NCI-H2171 treated with DMSO at 0.1 percent for 48 hours (cell line): ENCODE measurements at places on chromosomes 16 and 17.
A peak's percentile ranks its signal among the peaks of the same experiment; 100 is the strongest.

- DNase-seq, result no peak
Observed at GRCh38 chr17:57485916-57486881, 229.9 kb downstream of the MSI2 start.

DNA sequence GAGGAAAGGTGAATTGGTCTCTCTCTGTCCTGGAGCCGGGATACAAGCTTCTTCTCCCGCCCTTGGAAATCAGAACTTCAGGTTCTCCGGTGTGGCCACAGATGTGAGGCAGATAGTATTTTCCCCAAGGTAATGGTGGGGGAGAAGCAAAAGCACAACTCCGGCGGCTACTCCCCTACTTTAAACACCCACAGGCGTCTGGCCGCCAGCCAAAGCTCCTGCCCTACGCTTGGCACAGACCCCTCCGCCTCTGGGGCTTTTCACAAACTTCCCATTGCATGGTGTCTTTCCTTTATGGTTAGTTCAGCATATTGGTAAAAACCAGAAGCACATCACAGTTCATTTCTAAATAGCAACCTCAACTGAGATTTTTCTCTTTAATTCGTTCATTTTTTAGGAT is 39.4 kb upstream of the B4GALNT2 start:
- no peak for DNase-seq

GRCh38 chr16:80875616-80876015 is 71.2 kb upstream of the CDYL2 start:
- DNase-seq, result no peak

DNA sequence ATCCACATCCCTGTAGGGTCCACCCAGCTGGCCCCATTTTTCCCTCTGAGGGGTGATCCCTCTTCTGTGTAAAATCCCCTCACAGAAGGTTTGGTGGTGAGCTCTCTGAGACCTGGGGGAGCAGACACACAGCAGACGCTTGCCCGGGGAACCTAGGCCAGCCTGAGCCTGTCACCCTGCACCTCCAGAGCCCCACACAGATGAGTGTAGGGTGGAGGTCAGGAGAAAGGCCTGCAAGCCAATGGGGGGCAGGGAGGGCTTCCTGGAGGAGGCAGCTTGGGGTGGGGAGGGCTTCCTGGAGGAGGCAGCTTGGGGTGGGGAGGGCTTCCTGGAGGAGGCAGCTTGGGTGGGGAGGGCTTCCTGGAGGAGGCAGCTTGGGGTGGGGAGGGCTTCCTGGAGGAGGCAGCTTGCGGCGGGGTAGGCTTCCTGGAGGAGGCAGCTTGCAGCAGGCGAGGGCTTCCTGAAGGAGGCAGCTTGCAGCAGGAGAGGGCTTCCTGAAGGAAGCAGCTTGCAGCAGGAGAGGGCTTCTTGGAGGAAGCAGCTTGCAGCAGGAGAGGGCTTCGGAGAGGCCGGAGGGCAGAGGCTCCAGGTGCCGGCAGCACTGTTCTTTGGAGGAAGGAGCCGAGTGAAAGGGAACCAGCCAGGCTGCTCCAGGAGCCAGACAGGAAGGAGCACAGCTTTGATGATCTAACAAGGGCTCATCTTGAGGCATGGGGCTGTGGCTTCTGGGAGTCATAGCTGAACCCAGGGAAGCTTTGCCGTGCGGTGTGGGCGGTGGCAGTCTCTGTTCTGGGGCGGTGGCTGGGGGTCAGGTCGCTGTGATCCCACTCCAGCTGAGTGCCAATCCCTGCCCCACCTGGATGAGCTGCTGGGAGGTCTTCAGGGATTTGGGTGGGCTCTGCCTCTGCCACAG is 83.7 kb upstream of the ZNF469 start:
- DNase-seq, result no peak

DNA sequence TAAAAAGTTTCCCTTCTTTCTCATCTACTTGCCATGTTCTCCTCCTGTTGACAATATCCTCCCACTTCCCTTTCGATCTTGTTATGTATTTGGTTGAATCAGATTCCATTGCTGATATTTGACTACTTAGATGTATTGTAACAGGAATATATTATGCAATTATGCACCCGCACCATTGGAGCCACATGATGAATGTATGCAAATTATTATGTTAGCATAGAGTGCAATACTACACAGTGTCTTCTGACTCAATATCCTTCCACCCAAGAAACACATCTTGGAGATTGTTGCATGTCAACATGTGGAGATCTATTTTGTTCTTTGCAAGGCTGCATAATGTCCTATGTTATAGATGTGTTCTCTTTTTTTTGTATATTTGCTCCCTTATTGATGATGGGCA is 219.2 kb upstream of the RBFOX1 start:
- DNase-seq, result no peak

DNA sequence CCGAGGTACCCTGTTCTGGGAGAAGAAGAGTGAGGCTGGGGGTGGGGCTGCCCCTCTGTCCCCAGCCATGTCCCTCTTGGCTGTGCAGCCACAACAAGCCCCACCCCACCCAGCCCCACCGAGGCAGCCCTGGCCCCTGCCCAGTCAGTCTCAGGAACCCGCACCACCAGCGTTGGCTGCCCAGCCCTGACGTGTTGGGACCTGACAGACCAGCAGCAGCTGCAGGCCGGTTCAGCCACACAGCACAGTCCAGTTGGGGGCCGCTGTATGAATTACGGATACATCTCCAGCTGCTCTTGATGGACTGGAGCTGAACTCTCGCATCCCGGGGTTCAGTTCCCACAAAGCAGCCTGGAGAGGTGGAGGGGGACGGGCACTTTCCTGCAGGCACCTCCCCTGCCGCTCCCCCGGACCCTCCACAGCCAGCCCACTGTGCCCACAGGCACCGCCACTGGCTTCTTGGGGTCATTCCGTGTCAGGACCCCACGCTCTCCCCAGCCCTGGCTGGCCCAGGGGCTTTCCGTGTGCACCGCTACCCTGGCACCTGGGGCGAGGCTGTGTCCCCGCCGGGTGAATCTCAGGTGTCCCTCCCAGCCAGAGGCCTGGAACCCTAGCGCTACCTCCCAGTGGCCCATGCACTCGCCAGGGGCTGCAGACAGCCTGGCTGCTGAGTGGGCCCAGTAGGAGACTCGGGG is 7.1 kb downstream of the CDH15 start:
- DNase-seq, result no peak

DNA sequence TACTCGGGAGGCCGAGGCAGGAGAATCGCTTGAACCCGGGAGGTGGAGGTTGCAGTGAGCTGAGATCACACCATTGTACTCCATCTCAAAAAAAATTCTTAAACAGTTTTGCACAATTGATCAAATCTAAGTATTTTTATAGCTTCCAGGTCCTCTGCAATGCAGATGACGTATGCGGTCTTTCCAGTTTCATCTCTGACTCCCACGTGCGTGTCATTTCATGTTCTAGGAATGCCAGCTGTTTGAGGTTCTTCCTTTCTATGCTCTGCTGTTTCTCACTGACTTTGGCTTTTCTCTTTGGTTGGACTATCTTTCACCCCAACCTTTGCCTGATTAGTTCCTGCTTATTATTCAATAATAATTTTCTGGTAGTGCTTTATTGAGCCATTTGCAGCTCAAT is 16.2 kb downstream of the CHP2 start:
- DNase-seq, result no peak

DNA sequence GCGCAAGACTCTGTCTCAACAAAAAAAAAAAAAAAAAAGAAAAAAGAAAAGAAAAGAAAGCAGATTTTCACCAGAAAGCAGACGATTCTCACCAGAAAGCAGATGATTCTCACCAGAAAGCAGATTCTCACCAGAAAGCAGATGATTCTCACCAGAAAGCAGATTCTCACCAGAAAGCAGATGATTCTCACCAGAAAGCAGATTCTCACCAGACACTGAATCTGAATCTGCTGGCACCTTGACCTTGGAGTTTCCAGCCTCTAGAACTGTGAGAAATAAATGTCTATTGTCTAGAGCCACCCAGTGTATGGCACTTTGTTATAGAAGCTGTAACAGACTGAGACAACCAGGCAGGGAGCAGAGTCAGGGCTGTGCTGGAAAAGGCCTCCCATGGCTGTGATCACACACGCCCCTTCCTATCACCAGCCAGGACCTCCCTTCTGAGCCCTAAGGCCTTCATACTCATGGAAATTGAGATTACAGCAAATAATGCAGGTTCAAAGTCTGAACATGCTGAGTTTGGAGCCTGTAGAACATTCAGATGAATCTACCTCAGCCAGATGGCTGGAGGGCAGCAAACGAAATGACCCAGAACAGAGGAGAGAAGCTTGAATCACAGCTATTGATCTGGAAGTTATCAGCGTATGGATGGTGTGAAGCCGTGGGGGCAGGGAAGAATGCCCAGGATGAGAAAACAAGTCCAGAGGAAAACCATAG is 309.3 kb downstream of the SLC39A11 start:
- DNase-seq, result no peak

- no peak for DNase-seq
Observed at GRCh38 chr16:6484081-6484480, 848.6 kb upstream of the RBFOX1 start.

GRCh38 chr16:29813644-29814562 is 1.9 kb downstream of the PRRT2 start:
- no peak for DNase-seq

GRCh38 chr16:87636050-87636684 is 33.9 kb downstream of the JPH3 start:
- DNase-seq, result peak; percentile 81

DNA sequence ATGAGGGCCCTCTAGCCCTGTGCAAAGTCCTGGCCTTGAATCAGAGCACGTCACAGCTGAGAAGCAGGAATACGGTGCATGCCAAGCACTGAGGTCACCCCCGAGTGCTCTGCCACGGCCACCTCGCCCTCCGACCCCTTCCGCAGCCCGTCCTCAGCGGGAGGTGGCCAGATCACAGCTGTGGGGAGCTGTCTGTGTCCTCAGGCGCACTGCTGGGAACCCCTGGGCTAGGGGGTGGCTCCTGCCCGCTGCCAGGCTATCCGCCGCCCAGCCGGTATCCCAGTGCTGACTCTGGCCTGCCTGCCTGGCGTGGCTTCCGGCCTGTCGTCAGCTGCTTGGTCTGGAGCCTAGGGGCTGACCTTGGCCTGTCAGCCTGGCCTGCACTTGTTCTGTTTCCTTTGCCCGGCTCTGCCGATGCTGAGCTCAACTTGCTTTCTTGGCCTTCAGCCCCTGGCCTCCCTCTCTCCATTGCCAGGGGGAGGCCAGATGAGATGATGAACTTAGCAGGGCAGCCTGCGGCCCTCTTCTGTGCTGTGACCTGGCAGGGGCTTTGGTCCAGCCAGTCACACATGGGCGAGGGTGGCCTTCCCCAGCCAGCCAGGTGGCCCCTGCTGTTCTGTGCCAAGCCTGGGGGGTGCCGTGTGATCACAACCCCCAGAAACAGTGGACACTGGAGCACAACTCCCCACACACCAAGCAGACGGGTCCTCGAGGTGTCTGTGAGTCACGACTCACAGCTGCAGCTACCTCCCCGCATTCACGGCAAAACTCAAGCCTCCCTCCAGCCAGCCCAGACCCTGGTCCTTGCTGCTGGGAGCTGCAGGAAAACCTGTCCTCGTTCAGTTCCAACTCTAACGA is 77.3 kb downstream of the ZDHHC7 start:
- no peak for DNase-seq

DNA sequence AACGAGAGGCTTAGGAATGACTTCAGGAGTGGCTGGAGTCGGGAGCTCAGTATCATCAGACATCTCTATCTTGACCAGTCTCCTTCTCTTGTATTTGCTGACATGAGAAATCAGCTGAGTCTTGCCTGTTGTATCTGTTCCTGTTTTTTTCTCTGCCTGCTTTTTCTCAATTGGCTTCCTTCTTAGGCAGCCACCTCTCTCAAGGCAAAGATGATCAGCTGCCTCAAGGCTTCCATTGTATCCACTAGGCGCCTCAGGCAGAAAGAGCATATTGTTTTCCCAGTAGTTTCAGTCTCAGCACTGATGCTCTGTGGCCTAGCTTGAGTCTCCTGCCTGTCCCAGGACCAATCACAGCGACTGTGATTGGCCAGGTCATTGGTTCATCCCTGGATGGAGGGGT is 306.2 kb downstream of the CPPED1 start:
- DNase-seq, result no peak

GRCh38 chr17:22138861-22139469 is 446.6 kb downstream of the KCNJ18 start:
- no peak for DNase-seq

- DNase-seq, result peak; percentile 51
Observed at GRCh38 chr17:78237401-78238012, 6.1 kb downstream of the TMEM235 start.

DNA sequence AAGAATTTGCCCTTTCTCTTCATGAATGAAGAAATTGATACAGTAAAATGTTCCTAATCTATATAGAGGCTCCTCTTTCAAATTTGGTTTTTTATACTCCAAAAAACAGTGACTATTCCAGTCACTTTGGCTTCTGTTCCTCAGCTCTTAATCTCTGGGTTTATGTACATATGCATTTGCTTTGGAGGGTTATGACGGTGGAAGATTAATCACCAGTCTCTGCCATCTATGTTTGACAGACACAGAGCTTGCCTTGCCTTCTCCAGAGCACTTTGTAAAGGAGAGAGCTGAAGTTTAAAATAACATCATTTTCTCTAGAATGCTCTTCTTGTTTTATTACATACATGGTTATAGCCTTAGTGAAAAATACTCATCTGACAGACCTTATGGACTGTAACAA is 99.3 kb downstream of the NLK start:
- DNase-seq, result no peak

DNA sequence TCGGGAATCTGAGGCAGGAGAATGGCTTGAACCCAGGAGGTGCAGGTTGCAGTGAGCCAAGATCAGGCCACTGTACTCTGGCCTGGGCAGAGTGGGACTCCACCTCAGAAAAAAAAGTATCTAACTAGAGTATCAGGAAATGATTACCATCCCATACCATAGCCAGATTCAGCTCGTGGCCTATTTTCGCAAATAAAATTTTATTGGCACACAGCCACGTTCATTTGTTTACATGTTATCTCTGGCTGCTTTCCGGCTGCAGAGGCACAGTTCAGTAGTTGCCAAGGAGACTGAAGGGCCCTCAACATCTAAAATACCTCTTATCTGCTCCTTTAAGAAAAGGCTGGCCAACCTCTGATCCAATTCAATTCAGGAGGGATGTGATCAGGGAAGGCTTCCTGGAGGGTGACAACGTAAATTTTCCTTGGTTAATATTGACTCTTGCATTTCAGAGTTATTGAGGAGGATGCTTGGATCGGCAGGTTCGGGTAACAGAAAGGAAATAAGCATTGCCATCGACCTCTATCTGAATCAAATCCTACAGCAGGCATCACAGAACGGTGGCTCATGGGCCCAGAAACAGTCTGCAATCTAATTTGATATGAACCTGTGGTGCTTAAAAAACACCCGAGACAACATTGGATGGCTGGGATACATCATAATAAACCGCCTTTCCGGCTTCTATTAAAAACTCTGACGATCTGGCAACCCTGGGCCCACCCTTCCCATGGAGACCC is 73.8 kb downstream of the XYLT1 start:
- peak; percentile 74 for DNase-seq
